B cell (primary cell): ENCODE measurements at places on chromosomes 6 and 20.

DNA sequence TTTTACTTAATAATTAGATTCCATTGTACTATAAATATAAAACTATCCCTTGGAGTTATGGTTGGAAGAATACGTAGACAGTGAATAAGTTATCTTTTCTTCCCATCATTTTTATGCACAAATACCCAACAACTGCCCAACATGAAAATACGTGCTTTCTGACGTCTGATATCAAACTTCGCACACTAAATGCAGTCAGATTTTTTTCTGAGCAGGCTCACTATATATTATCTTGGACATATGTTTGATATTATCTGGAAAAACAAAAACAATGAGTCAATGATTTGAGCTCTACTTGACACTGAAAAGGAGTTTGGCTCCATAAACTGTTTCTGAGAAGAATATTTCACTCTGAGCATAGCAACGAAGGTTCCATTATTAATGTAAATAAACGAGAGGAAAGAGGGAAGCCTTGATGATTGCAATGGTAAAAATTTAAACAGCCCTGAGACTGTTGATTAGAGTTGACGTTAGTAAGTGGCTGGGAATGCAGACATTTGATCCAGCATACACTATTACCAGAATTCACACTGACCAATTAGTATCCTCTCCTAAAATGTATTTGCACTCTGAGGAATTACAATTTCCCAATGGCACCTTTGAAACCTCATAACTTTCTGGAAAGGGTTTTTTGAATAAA, 1090.0 kb downstream of the EPHA7 start:
- no peak overlapping the region for H3K4me3 ChIP-seq
- no peaks in the 10 kb centered on the region for H3K36me3 ChIP-seq
- H3K27ac ChIP-seq: no peak overlapping the region
- no peak for DNase-seq
- H3K4me1 ChIP-seq: no peaks in the 10 kb centered on the region

GRCh38 chr20:63488315-63489251, 10.3 kb downstream of the EEF1A2 start:
- H3K27me3 ChIP-seq: no peaks in the 10 kb centered on the region
- H3K4me1 ChIP-seq: peaks cover 5% of the 10 kb centered on the region

- no peaks in the 10 kb centered on the region for H3K4me1 ChIP-seq
- H3K36me3 ChIP-seq: no peaks in the 10 kb centered on the region
- no peak for DNase-seq
- no peak overlapping the region for H3K4me3 ChIP-seq
- no peaks in the 10 kb centered on the region for H3K27me3 ChIP-seq
Measured at GRCh38 chr6:109344226-109344625, 38.0 kb downstream of the CD164 start.

DNA sequence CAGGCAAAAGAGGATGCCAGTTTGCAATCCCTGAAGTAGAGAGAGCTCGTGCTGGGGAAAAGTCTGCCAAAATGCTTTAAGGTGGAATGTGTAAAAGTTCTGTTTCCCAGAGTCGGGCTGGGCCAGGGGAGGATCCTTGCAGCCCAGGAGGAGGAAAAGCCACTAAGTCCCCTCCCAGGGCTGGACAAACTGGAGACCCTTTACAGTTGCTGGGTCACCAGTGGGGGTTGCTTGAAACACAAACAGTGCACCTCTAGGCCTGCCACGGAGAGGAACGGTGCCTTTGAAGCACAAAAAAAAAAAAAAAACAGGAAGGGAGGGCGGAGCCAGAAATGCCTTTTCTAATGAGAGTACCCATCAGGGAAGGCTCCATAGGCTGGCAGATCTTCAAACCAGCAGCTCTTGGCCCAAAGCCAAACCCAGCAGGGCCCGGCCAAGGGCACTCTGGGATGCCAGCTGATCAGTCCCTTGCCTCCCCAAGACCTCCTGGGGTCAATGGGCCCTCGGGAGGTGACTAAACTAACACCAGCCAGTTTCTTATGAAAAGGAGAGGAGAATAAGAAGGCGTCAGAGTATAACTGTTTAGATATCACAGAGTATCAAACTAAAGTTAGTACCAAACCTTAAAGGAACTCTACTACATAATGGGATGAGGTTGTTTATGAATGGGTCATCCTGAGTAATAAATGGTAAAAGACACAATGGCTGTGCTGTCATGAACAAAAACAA, 23.7 kb downstream of the HLA-A start:
- no peaks in the 10 kb centered on the region for H3K36me3 ChIP-seq
- peak overlapping the region; percentile 38 for H3K4me3 ChIP-seq
- DNase-seq: peak; percentile 62
- H3K27ac ChIP-seq: peak overlapping the region; percentile 66

GRCh38 chr20:62638679-62639406, 3.5 kb upstream of the SLCO4A1 start:
- no peak overlapping the region for H3K27ac ChIP-seq
- no peaks in the 10 kb centered on the region for H3K36me3 ChIP-seq
- peaks cover 18% of the 10 kb centered on the region for H3K4me1 ChIP-seq
- DNase-seq: no peak
- no peak overlapping the region for H3K4me3 ChIP-seq

DNA sequence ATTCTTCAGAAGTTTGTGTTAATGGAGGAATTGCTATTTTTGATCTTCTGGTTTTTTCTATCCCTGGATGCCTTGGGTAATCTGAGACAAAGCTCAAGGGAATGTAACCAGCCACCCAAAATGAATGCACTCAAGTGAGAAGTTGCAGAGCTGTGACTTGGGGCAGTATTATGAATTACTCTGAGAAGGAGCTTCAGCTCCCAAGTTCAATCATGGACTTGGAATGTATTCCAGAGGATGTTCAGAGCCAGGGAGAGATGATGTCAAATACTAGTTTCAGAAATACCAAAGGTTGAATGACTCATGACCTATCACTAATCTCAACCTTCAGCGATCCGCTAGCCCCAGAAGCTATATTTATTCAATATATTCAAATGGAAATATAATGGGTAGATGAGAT, 375.2 kb upstream of the PLCB4 start:
- no peak for DNase-seq
- no peak overlapping the region for H3K27ac ChIP-seq
- no peak overlapping the region for H3K4me3 ChIP-seq
- H3K4me1 ChIP-seq: no peaks in the 10 kb centered on the region

DNA sequence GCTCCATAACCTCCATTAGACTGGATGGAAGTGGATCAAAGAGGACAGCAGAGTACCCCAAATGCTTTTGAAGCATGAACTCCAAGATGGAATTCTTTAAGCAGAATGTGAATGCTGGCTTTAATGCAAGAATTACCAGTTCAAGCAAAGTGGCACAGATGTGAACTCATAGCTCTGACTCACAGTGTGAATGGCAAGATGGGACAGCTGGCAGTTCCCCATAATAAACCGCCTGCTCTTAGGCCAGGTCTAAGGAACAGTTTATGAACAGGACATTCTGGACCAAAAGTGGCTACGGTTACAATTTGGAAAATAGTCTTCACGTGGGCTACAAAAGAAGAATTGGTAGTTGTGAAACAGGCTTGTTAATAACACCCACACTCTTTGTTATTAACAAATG, 76.5 kb downstream of the SPTLC3 start:
- H3K4me1 ChIP-seq: no peaks in the 10 kb centered on the region
- no peak for DNase-seq

DNA sequence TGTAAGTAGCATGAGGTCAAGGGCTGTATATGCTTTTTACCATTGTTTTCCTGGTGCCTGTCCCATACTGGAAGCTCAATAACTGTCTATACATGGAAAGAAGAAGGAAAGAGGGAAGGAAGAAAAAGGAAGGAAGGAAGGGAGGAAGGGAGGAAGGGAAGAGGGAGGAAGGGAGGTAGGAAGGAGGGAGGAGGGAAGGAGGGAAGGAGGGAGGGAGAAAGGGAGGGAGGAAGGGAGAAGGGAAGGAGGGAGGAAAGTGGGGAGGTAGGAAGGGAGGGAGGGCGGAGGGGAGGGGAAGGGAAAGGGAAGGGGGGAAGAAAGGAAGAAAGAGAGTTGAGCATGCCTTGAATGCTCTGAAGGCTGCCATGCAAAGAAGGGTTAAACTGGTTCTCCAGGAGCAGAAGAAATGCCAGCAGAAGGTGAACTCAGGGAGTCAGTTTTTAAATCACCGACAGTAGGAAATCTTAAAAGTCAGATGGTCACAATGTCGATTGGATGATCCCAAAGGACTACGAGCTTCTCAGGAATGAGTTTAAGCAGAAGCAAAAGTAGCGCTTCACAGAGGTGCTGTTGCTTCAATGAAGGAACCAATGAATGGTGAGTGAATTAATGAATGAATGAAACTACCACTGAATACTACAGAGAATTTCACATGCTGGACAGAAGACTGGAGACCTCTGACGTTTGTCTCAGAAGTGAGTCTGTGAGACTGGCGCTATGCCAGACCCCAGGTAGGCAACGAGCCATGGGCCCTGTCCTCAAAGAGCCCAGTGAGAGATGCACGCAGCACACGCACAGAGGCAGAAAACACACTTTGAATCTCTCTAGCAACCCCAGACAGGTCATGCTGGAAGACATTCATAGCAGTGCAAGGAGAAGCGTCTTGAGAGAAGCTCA, 117.6 kb downstream of the MRPL14 start:
- peaks cover 7% of the 10 kb centered on the region for H3K27me3 ChIP-seq
- DNase-seq: no peak
- H3K4me1 ChIP-seq: no peaks in the 10 kb centered on the region
- H3K27ac ChIP-seq: no peak overlapping the region
- no peaks in the 10 kb centered on the region for H3K36me3 ChIP-seq

DNA sequence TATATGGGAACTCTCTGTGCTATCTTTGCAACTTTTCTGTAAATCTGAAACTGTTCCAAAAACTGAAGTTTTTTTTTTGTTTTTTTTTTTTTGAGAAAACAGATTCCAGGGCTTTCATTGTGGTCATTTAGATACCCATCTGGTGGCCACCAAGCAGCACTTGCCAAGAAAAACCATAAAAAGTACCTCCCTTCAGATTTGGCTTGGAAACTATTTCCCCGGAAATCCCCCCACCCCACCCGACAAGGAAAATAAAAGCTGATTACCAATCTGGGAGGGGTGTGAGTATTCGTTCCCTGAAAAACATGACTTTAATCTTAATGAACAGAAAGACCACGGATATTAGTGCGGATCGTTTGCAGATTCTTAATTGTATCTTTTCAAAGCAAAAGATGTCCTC, 1.9 kb downstream of the NFATC2 start:
- peak overlapping the region; percentile 96 for H3K27ac ChIP-seq
- no peaks in the 10 kb centered on the region for H3K36me3 ChIP-seq
- no peak for DNase-seq
- H3K4me3 ChIP-seq: no peak overlapping the region
- H3K27me3 ChIP-seq: no peaks in the 10 kb centered on the region

GRCh38 chr6:105200133-105200730, 20.4 kb upstream of the POPDC3 start:
- H3K36me3 ChIP-seq: no peaks in the 10 kb centered on the region
- no peaks in the 10 kb centered on the region for H3K4me1 ChIP-seq
- no peak for DNase-seq
- H3K4me3 ChIP-seq: no peak overlapping the region
- no peak overlapping the region for H3K27ac ChIP-seq
- H3K27me3 ChIP-seq: no peaks in the 10 kb centered on the region

- no peak overlapping the region for H3K4me3 ChIP-seq
- no peaks in the 10 kb centered on the region for H3K36me3 ChIP-seq
- no peak overlapping the region for H3K27ac ChIP-seq
- H3K27me3 ChIP-seq: no peaks in the 10 kb centered on the region
Measured at GRCh38 chr20:20079102-20079784, 26.9 kb downstream of the CFAP61 start.

- no peaks in the 10 kb centered on the region for H3K36me3 ChIP-seq
- peaks cover 7% of the 10 kb centered on the region for H3K27me3 ChIP-seq
- H3K27ac ChIP-seq: no peak overlapping the region
- DNase-seq: no peak
- peaks cover 3% of the 10 kb centered on the region for H3K4me1 ChIP-seq
Measured at GRCh38 chr6:33750244-33750991, 3.7 kb upstream of the IP6K3 start.

DNA sequence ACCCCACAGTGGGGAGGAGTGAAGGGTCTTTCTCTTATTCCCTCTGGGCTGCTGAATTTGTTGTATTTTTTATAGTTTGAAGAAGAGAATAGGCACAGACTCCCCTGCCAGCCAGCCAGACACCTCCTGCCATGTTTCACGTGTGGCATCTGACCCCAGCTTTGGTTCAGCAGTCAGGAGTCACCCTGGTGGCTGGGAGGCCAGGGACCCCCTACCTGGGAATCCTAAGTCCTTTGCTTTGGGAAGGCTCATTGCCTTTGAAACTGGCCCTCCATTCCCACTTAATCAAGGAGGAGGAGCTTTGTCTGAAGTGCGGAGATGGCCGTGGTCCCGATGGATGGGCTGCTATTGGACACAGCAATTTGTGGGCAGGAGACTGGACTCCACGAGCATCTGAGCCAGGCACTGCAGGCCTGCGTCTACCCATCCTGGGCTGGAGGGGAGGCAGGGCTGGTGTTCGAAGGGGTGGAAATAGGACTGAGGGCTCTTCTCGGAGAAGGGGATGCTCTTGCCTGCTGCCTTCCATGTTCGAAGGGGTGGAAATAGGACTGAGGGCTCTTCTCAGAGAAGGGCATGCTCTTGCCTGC, 196.1 kb downstream of the DLL1 start:
- no peak overlapping the region for H3K4me3 ChIP-seq
- DNase-seq: no peak
- H3K4me1 ChIP-seq: peaks cover 11% of the 10 kb centered on the region
- no peaks in the 10 kb centered on the region for H3K27me3 ChIP-seq

- no peaks in the 10 kb centered on the region for H3K4me1 ChIP-seq
- H3K27ac ChIP-seq: no peak overlapping the region
- no peaks in the 10 kb centered on the region for H3K36me3 ChIP-seq
- no peak for DNase-seq
Measured at GRCh38 chr6:67640484-67640883, 994.6 kb upstream of the ADGRB3 start.

DNA sequence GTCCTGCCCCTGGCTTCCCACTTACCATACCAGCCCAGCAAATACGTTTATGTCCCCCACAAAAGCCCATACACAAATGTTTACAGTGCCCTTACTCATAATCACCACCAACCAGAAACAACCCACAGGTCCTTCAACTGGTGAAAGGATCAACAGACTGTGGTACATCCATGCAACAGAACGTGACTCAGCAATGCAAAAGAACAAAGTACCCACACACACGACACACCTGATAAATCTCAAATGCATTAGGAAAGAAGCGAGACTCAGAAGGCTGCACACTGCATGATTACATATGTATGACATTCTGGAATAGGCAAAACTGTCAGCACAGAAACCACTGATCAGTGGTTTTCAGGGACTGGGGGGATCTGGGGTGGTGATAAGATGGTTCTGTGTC, 20.5 kb downstream of the NCR2 start:
- no peaks in the 10 kb centered on the region for H3K27me3 ChIP-seq
- H3K36me3 ChIP-seq: no peaks in the 10 kb centered on the region
- no peaks in the 10 kb centered on the region for H3K4me1 ChIP-seq
- no peak overlapping the region for H3K4me3 ChIP-seq

DNA sequence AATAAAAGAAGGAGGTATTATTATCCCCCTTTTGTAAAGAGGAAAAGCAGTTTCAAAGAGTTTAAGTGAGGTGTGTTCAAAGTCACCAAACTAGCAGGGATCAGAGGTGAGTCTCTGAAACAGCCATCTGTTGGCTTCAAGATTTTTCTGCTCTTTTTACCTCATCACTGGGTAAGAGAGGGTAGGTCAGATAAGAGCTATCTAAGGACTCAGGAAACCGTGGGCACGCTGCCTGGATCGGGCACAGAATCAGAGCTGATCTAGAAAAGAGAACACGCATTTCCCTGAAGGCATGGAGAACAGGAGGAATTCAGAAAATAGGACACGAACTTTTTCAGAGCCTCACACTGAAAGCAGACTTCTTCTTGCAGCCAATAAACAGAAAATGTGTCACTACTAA, 65.8 kb upstream of the LY86 start:
- H3K4me1 ChIP-seq: no peaks in the 10 kb centered on the region
- no peaks in the 10 kb centered on the region for H3K36me3 ChIP-seq
- no peak overlapping the region for H3K4me3 ChIP-seq

GRCh38 chr6:4287811-4288244, 152.5 kb upstream of the ECI2 start:
- DNase-seq: no peak
- H3K27ac ChIP-seq: no peak overlapping the region
- no peaks in the 10 kb centered on the region for H3K36me3 ChIP-seq
- no peak overlapping the region for H3K4me3 ChIP-seq
- H3K27me3 ChIP-seq: no peaks in the 10 kb centered on the region
